ENCODE measurements at places on chromosomes 12 and 14.

GRCh38 chr14:105879503-105879866 is 353.1 kb downstream of the TMEM121 start:
- DNase-seq = no peak

GRCh38 chr12:46982629-46983392 is 96.6 kb upstream of the PCED1B start:
- DNase-seq = no peak

- DNase-seq = no peak
Observed at GRCh38 chr14:72318648-72319047, 386.4 kb downstream of the RGS6 start.

DNA sequence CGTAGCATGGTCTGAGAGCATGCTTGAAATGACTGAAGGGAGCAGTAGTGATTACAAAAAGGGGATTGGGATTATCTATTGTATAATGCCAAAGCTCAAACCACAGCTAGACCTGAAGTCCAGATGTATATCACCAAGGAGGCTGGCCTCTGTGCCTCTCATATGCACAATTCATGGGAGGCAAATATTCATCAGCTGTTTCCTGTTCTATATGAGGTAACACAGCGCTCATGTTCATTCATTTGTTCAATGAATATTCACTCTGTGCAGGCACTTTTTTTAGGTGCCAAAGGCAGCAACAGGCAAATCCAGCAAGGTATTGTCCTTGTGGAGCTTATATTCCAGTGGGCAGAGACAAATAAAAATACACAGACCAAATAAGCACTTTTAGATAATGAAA is 39.0 kb downstream of the CRACR2A start:
- no peak for DNase-seq

GRCh38 chr12:118773956-118774723 is 207.2 kb upstream of the SRRM4 start:
- no peak for DNase-seq

GRCh38 chr12:89349814-89350213 is 2.5 kb downstream of the DUSP6 start:
- no peak for DNase-seq

GRCh38 chr14:54812617-54813016 is 90.0 kb downstream of the GCH1 start:
- DNase-seq = no peak

DNA sequence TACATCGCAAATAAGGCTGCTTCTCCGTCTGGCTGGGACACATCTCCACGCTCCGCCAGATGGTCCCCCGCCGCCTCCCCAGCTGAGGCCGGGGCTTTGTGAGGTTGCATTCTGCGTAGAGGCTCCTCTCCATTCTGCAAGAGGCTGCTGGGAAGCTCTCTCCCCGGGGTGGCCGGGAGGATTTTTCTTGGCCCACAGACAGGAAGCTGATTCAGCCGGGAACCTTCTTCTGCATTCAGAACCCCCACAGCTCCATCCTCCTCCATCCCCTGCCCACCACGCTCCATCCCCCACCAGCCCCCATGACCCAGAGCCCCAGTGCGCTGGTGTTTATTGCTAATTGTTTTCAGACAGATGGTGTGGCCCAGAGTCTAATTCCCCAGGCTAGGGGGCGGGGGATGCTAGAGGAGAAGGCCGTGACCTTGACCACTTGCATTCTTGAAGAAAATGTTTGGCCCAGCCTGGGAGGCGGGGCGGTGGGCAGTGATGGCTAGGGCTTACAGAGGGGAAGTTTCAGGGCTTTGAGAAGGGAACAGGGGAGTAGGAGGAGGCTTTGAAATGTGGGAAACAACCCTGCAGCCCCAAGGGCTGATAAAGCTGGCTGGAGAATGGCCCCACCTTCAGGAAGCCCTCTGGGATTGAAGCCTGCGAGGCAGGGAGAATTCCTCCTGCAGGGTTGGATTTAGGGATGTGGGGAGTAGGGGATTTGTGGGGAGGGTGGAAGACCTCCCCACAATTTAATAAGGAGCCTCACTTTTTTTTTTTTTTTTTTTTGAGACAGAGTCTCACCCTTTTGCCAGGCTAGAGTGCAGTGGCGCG is 88.5 kb upstream of the NCOR2 start:
- no peak for DNase-seq

DNA sequence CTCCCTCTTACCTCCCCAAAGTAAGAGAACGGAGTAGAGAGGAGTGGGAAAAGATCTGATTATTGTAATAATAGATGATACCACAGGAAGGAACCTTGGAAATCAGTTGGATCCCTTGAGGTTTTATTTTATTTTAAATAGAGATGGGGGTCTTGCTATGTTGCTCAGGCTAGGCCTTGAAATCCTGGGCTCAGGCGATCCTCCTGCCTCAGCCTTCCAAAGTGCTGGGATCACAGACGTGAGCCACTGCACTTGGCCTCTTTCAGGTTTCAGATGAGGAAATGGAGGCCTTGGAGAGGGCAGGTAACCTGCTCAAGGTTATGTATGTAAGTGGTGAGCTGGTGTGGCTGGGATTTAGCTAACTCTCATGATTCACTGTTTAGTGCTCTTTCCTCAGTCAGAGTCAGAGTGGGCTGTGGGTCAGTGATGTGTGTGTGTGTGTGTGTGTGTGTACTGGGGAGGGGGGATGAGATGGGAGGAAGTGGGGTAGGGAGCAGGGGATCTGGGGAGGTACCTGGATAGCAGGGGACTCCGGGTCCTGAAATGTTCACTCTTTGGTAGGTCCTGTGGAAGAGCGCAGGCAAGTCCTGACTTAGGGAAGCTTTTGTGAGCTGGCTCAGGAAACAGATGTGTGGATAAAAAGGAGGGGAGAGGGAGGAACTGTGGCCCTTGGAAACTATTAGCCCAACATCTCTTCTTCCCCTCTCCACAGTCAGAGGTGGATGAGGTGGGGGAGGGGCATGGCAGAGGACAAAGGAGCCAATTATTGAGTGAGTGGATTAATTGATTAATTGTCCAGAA is 4.7 kb upstream of the CISTR start:
- DNase-seq = no peak

GRCh38 chr14:76280221-76280620 is 95.7 kb upstream of the ESRRB start:
- DNase-seq = no peak

GRCh38 chr12:124195567-124195942 is 99.3 kb upstream of the RFLNA start:
- no peak for DNase-seq

GRCh38 chr12:108457734-108458361 is 57.2 kb upstream of the FICD start:
- no peak for DNase-seq

DNA sequence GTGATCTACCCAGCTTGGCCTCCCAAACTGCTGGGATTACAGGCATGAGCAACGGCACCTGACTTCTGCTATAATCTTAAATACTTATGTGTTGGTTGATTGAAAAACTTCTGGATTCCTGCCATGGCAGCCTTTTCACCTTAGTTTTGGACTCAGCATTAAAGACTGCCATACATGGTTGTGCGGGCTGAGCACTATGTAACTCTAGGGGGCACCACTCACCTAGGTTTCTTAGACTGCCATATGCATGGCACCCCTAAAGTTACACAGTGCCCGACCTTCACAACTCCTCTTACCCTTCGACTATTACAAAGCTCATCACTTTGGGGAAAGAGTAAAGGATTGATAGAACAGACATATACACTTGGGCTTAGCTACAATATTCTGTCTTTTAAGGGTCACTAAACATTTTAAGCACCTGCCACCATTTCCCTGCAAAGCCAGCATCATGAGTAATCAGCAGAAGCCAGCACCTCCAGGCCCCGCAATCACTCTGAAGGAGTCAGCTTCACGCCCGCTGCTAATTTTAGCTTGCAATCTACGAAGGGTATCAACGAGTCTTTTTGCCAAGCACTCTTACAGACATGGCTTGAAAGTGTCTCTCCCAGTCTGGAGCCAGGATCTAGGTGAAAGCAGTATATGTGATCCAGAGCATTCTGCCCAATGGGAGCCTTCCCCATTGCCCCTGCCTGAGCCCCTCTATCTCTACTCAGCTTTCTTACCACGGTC is 59.8 kb downstream of the SUDS3 start:
- no peak for DNase-seq

DNA sequence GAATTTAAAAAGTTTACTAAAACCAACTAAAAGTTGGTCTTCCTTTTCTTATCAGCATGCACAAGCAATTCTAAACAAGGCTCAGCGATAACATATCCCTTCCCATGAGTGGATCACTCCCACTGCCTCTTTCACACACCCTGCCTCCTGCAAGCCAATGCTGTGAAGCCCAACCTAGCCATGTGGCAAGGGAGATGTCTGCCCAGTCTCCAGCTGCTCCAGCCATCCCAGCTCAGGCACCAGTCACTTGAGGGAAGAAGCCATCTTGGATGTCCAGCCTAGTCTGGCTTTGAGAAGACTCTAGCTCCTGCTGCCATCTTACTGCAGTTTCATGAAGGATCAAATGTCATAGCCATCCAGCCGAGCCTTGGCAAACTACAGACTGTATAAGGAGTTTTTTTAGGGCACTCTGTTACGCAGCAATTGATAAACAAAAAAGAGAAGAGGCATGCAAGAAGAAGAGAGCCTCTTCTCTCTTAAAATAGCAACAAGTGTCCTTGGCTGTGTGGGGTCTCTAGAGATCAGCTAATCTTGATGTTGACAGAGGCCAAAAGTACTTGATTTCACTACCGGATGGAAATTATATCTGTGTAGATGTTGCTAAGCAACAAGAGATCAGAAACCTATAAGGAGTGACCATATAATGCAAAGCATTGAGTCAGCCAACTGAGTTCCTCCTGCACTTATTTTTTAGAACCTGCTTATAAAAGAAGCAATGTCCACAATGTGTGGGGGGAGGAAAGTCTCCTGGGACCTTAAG is 108.9 kb downstream of the PTCSC3 start:
- DNase-seq = no peak

DNA sequence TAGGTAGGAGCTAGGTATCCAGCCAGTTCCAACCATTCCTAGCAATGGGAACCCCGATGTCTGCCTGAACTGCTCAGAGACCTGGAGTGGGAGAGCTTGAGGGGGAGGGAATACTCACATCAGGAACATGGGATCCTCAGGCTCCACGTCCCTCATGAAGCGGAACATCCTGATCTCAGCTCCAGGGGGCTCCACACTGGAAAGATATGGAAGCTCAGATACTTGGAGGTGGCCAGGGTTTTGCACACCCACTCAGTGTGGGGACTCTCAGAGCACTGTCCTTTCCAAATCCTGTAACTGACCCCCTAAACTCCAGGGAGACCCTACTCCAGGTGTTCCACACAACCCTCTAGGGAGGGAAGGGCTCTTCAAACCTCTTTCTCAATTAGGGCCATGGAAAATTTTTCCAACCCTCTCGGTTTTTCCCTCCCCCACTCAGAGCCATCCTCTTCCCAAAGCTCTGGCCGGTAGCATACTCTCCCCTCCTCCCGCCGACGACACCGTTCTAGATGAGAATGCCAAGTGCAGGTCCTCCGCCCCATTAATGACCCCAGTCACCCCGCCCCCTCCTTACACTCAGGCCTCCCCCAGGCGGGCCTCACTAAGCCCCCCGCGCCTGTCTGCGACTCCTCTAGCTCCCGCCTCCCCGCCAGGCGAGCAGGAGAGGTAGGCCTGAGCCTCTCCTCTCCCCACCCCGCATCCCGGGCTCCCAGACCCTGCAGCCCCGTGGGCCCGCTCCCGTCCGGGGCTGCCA is 597 bp downstream of the MLF2 start:
- no peak for DNase-seq

GRCh38 chr14:96225745-96226151 is 21.1 kb downstream of the BDKRB2 start:
- no peak for DNase-seq

DNA sequence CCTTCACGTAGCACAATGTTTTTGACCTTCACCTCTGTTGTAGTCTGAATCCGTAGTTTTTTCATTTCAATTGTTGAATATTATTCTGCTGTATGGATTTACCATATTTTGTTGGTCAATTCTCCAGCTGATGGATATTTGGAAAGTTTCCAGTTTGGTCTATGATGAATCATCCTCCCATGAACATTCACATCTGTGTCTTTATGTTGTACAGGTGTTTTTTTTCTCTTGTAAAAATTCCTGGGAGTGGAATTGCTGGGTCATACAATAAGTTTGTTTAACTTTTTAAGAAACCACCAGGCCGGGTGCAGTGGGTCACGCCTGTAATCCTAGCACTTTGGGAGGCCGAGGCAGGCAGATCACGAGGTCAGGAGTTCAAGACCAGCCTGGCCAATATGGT is 36.7 kb upstream of the GNG2 start:
- no peak for DNase-seq

DNA sequence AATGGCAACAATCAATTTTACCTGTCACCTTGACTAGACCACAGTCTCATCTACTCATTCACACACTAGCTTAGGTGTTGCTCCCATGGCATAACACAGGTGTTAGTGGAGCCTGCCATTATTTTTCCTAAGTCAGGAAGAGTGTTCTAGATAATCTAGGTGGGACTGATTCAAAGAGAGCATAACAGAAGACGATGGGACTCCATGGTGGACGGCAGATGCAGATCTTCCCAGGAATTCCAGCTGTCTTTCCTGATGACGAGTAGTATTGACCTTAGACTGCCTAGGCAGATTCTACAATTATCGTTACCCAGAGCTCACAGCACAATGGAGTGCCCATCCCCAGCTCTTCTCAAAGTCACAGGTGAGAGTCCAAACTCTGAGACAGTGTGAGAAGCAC is 589.0 kb downstream of the TMEM121 start:
- no peak for DNase-seq

GRCh38 chr12:126036348-126036747 is 971.1 kb downstream of the AACS start:
- DNase-seq = no peak

- no peak for DNase-seq
Observed at GRCh38 chr12:112169161-112169872, 44.0 kb downstream of the TRAFD1 start.

DNA sequence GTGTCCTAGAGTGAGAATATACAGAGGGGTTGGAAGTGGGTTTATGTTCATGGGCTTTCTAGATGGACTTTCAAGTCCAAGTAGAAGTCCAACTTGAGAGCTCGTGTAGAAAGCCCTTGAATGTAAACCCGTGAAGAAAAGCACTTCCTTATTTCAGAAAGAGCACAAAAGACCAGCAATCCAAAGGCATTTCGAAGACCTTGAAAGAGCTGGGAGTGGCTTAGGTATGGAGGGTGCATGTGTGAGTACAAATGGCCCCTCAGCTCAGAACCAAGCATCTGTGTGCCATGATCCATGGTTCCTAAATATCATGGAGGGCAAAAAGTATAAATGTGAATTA is 160.7 kb downstream of the ETV6 start:
- no peak for DNase-seq

DNA sequence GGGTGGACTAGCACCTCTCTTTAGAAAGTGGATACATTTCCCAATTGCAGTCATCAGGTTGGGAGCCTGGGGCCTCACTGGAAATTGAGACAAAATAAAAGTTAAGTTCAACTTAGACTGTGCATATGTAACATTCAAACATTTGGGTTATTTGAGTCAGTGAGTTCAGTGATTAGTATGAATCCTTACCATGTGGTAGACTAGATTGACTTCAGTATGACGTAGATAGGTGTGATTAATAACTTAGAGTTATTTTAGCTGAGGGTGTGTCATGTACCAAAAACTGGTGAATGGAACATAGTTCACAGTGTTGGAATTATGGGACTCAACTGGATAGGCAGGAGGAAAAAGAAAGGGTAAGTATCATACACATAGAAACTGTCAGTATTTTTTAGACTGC is 8.0 kb upstream of the SSTR1 start:
- DNase-seq = no peak

- no peak for DNase-seq
Observed at GRCh38 chr14:101135796-101136742, 232.5 kb upstream of the RTL1 start.

GRCh38 chr12:8675591-8676036 is 13.0 kb upstream of the MFAP5 start:
- no peak for DNase-seq
